ENCODE measurements at places on chromosomes 13 and 19.

GRCh38 chr13:82664183-82664582 is 1218.1 kb downstream of the SLITRK1 start:
- no peak for DNase-seq

- no peak for DNase-seq
These were observed 123.0 kb upstream of the KL start for GRCh38 chr13:32893176-32893575.

DNA sequence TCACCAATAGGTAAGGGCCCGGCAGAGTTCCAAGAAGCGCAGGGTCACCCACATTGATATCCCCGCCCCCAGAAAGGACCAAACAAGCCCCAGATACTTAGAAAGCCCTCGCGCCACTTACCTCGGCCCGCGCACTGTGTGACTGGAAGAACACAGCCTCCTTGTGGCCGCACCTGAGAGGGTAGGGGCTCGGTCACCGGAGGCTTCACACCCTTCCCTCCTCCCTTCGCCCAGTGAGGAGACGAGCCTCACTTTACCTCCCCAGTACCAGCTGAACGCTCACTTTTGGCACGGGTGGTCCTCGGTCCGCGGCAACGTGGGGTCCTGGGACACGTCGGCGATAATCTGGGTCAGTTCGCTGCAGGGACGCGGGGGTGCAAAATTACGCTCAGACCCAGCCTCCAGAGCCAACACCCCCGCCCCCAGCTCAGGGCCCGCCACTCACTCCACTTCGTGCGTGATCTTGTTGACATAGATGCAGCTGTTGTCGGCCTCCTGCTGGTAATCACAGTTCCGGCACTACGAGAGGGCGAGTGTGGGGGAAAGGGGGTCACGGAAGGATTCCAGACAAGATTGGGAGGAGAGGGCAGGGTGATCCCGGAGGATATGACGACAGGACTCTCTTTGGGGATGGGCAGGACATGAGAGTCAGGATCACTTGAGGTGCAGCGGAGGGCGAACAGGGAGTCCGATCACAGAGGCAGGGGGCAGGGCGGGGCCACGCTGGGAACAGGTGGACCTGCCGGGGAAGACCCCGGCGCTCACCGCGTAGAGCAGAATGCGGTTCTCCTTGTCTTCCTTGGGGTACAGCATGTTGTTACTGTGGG is 568 bp downstream of the POLR2I start:
- no peak for DNase-seq

- DNase-seq, result no peak
These were observed 62.0 kb downstream of the PARP4 start for GRCh38 chr13:24450530-24450929.

DNA sequence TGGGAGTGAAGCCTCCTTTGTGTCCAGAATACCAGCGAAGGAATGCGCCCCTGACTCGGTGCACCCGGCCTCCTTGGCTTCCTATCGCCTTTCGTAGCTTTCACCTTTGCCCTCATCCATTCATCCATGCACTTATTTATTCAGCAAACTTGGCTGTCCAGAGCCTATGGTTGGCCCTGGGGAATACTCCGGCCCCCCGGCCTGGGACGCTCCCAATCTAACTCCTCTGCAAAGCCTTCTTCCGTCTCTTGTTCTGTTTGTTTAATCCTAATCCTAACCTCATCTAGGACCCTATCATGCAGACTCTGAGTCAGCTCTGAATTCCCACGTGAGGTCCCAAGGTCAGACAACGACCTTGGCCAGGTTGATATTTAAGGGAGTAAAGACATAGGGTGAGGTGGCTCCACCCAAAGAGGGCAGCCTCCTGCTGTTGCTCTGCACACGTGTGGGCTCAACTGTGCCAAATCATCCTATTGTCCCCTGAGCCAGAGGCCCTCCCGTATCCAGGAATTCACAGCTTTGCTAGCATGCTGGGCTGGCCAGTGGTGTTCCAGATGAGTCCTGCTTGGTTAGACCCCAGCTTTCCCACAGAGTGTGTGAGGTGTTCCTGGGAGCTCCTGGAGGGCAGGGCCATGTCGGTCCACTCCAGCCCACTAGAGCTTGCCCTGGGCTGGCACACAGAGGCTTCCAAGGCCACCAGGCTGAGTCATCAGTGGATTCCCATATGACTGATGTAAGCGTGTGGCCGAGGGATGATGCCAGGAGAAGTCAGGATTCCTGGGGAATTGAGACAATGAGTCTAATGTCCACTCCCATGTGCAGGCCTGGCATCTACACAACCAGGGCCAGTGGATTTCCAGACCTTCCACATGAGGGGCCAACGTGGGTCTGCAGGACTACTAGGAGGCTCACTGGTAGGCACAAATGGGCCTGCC is 6.5 kb upstream of the CCNE1 start:
- DNase-seq, result no peak

DNA sequence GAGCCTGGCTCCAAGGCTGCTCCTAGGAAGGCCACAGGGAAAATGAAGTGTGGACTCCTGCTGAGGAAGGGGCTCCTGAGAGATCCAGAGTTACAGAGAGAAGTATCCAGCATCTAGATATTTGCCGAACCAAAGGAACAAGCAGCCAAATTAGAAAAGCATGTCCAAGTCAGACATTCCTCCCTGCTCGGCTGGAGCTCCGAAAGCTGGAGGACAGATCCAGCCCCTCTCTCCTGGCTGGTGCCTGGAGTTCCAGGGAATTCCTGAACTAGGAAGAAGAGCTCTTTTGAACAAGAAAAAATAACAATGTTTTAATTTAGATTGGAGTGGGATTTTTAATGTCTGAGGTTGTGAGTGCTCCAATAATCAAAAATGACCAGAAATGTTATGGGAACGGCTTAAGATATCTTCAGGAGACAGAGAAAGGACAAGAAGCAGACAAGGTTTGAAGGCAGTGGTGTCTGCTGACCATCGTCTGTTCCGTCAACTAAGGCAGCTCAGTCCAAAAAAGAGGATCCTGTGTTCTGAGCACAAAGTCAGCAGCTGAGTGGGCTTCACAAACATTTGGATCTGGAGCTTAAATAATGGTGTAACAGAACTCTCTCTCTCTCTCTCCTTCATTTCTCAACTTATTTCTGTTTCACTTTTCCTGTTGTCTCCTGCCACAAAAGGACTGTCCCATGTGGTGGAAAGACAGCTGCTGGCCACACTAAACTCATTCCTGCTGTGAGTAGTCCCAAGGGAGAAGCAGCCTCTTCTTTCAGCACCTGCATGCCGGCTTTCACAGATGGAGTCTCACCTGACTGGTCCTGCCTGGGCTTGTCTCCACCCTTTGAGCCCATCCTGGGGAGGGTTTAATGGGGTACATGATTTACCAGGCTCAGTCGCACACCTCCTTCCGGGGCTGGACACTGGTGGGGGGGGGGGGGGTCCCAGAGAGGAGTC is 31.5 kb upstream of the IRS2 start:
- no peak for DNase-seq

GRCh38 chr19:15432629-15433518 is 14.1 kb upstream of the AKAP8L start:
- peak; percentile 87 for DNase-seq

DNA sequence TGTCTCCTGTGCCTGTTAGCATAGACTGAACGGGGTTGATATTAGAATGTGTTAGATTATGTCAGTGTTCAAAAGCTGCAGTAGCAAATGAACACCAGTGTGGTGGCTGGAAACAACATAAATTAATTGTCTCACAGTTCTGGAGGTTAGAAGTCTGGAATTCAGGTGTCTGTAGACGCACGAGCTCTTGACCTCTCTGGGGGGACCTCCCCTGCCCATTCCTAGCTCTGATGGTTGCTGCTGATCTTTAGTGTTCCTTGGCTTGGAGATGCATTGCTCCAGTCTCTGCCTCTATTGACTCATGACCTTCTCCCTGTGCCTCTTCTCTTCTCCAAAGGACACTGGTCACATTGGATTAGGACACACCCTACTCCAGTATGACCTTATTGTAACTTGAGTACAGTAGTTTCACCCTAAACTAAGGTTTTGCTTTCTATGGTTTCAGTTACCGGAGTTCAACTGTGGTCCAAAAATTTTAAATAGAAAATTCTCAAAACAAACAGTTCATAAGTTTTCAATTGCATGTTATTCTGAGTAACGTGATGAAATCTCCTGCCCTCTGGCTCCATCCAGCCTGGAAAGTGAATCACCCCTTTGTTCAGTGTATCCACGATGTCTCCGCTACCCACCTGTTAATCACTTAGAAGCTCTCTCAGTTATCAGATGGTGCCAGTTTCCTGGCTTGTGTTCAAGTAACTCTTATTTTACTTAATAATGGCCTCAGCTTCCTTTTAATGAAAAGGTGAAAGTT is 273.2 kb downstream of the MYO16 start:
- no peak for DNase-seq

GRCh38 chr13:68023838-68024581 is 793.9 kb upstream of the PCDH9 start:
- DNase-seq, result no peak

DNA sequence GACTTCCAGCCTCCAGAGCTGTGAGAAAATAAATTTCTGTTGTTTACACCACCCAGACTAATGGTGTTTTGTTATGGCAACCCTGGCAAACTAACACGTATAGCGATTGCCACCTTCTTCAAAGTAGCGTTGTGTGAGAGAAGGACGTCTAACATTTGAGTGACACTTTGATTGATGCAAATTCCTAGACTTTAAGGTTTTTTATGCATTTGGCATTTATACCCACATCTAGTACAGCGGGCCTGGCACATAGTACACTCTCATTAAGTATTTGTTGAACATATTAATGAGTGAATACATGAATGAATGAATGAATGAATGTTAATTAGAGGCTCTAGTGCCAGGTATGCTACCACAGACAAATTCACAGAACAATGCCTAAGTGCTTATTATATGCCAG is 36.7 kb downstream of the POU4F1 start:
- DNase-seq, result no peak

GRCh38 chr13:104553896-104554295 is 1487.7 kb upstream of the SLC10A2 start:
- DNase-seq, result no peak

GRCh38 chr13:50069261-50069660 is 54.0 kb downstream of the KCNRG start:
- DNase-seq, result no peak

GRCh38 chr13:80336776-80337287 is 4.1 kb downstream of the SPRY2 start:
- DNase-seq, result no peak

DNA sequence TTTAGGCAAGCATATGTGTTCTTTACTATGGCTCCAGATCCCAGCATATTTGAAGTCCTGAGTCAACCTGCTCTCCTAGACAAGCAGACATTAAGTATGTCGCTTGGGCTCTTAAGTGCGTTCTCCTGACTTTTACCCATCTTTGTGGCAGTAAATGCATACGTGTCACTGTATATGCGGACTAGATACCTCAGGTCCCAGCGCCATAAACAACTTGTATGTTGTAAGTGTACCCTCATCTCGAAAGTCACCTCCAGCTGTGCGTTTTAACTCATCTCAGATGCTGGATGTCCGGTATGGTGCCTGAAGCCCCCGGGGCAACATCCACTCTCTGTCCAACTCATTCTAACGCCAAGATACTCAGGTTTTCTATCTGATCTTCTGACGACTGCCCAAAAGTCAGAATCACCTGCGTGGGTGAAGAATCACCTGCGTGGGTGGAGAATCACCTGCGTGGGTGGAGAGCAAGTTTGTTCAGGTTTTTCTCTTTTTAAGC is 1.7 kb downstream of the PTOV1 start:
- no peak for DNase-seq

DNA sequence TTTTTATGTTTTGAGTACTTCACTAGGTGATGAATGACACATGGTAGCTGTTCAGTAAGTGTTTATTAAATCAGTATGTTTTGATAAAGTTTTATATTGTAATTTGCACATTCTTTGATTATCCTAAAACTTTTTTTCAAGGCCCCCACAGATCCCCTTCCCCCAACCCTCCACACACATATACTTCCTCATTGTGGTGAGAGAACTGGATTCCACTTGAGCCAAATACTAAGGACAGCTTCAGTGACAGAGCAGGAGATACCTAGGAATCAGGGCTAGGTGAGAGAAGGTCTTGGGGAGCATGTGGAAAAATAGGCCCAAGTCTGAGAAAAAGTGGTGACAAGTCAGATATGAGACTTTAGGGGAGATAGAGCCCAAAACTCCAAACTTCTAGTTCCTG is 174.6 kb downstream of the TDRD3 start:
- no peak for DNase-seq

- DNase-seq, result no peak
These were observed 24.1 kb downstream of the KLF5 start for GRCh38 chr13:73082895-73083294.

GRCh38 chr19:8486661-8487136 is 15.7 kb downstream of the PRAM1 start:
- DNase-seq, result no peak

GRCh38 chr13:98535501-98536354 is 41.2 kb downstream of the STK24 start:
- DNase-seq, result no peak

GRCh38 chr19:30371960-30372824 is at the start of gene ZNF536:
Gene ZNF536, plus strand, starts transcription at chr19:30372384. Its CDS starts 71,179 bp downstream, at chr19:30443563.
- no peak for DNase-seq

Data from neuronal stem cell (in vitro differentiated cells).